Nephron progenitor cell (in vitro differentiated cells): ENCODE measurements at places on chromosomes 2 and 18.

GRCh38 chr18:39622431-39622830 lies 2056.8 kb upstream of the CELF4 start:
- DNase-seq = no peak

- no peak for DNase-seq
These were observed 292.5 kb downstream of the NUP35 start for GRCh38 chr2:183416753-183417152.

DNA sequence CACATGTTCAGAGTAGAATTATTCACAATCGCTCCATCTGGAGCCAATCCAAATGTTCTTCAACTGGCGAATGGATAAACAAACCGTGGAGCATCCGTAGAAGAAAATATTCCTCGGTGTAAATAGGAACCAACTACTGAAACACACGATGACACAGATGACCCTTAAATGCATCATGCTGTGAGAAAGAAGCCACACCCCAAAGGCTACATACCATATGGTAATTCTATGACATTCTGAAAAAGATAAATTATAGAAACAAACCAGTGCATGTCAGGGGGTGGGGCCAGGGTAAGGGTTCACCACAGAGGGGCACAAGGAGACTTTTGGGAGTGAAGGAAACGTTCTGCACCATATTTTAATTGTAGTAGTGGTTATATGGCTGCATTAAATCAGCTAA lies 312.2 kb upstream of the SMIM21 start:
- DNase-seq = no peak

DNA sequence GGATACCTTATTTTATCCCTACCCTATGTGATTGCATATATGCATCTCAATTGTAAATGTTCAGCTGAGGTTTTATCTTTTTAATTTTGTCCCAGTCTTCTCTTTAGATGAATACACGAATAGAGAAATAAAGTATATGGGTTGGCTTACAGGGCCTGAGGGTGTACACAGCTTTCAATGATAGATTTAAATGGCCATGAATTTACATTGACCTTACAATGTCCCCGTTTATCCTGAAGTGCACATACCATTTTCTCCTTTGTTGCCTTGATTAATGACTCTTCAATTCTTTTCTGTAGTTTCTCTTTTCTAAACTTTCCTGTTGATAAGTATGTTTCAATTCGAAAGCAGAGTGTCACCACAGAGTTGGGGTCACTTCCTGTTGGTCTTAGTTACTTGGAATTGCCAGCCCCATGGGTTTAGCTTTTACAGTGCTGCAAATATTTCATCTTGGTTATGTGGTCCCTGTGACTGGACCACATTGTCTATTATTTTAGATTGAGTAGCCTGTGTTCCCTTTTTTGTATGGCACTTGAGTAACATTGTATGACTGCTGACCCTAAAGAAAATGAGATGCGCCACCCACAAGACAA lies 1616.3 kb upstream of the ACVR2A start:
- DNase-seq = no peak

DNA sequence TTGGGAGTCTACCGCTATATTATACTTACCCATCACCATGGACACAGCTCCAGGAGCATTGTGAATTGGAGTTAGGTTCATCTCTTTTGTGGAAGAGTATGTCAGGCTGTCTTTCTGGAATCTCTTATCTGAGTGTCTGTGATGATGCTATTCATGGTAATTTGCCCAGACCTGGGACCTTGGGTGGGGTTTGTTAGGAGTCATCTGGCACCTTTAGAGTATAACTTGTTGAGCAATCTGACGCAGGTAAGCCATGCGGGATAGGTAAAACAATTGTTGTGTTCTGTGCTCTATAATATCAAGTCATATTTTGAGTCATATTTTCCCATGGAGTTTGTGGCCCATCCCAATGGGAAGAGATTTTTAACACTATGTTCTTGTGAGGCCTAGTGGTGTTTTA lies 49.7 kb upstream of the MAPRE2 start:
- DNase-seq = no peak

GRCh38 chr2:221524158-221524557 lies 47.9 kb downstream of the EPHA4 start:
- DNase-seq = no peak

- DNase-seq = no peak
These were observed 27.2 kb downstream of the CDKL4 start for GRCh38 chr2:39216346-39217191.
